ENCODE measurements at places on chromosomes 16 and 17.
A peak's percentile ranks its signal among the peaks of the same experiment; 100 is the strongest.

DNA sequence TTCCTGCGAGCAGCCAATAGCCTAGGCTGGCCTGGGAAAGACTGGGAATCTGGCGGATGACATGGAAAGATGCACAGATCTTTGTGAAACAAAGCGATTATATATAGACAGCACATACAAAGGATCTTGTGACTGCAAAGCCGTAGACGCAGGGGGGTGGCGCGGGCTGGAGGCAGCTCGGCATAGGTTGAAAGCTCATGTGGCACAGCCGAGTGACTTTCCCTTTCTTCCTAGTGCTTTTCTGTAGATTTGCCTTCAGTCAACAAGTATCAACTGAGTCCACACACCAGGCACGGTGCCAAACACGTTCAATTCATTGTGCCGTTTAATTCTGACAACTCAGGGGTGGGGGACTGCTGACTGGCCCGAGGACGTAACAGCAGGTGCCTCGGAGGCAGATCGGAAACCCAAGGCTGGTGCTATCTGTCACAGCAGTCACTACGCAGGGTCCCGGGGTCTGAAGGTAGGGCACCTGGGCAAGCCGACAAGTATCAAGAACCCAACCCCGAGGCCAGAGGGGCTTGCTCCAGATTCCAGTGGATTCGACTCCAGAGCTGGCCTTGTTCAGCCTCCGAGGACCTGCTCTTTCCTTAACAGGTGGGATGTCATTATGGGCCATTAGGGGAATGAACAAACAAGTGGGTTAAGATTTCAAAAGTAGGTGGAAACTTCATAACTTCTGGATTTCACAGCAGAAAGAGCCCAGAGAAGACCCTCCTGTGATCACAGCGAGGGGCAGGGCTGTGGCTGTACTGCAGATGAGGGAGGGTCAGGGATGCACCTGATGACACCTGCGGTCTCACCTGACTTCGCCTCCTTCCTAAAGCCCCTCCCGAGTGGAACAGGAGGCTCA lies 5.9 kb downstream of the PAM16 start:
- peak; percentile 52 for DNase-seq

DNA sequence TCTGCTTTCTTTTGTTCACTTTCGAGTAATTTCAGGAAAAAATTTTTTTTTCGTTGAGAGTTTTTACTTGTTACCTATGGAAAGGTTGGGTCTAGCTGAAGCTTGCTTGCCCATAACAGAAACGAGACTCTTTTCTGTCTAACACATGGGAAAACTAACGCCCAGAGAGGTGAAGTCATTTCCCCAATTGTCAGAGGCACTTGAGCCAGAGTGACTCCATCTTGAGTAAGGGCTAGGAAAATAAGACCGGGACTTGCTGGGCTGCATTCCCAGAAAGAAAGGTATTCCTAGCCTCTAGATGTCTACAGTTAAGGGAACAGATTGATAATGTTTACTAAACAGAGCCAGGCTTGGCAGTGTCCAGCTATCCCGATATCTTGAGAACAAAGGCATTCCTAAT lies 26.8 kb downstream of the PRKCB start:
- no peak for DNase-seq

DNA sequence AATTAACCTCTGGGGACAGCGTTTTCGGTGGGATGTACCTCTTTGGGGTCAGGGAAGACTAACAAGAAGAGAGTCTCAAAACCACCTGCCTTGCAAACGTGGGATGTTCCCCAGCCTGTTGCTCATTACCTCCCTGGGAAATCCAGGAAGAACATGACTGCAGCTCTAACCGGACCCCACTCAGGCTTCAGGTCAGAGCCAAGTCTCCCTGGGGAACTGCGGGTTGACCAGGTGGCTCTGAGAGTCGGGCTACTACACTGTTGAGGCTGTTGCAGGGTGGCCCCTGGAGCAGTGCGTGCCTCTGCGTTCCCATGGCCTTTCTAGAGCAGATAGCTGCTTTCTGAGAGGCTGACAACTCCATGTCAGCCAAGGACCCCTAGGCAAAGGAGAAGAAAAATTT lies 309.1 kb downstream of the FOXL1 start:
- no peak for DNase-seq

DNA sequence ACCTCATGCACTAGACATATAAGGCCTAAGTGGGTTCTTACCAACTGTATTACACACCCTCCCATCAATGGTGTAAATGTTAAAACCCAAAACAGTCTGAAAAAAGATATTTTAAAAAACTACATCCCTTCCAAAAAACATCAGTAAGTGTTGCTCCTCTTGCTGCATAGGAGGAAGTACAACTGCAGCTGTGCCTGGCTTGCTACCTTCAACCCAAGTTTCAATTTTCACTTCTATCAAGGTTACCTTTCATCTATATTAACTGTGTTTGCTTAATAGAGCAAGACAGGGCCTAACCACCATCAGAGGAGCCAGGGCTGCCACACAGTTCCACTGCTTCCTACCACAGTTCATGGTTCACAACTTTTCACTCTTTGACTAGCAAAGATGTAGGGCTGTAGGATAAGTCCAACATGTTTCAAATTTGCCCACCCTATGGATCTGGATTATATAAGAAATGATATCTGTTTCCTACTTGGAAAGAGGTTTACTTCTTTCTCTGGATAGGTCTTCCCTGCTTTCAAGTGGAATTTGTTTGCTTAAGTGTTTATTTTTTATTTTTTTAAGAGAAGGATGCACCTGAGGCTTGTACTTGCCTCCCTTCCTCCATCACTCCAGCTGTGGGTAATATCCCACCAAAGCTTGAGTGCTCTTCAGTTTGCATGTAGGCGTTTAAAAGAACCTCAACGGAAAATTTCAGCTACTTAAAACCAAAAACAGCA lies 56.7 kb downstream of the GRB7 start:
- DNase-seq: no peak

DNA sequence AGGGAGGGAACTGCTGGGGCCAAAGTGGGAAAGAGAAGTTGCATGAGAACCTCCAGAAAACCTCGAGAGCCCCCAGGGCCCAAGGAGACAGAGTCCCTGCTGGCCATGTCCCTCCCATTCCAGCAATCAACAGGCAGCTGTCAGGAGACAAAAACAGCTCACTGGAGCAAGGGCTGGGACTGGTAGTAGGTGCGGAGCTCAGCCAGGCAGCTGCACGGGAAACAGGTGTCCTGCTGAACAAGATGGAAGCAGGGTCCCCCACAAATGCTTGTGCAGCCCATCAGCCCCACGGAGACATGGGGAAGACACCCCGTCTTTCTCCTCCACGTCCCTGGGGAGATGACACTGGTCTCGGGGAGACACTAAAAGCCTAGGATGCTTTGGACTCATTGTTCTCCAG lies 34.5 kb downstream of the SDK2 start:
- no peak for DNase-seq

GRCh38 chr16:54143934-54144571 lies 142.5 kb downstream of the IRX3 start:
- DNase-seq: no peak

DNA sequence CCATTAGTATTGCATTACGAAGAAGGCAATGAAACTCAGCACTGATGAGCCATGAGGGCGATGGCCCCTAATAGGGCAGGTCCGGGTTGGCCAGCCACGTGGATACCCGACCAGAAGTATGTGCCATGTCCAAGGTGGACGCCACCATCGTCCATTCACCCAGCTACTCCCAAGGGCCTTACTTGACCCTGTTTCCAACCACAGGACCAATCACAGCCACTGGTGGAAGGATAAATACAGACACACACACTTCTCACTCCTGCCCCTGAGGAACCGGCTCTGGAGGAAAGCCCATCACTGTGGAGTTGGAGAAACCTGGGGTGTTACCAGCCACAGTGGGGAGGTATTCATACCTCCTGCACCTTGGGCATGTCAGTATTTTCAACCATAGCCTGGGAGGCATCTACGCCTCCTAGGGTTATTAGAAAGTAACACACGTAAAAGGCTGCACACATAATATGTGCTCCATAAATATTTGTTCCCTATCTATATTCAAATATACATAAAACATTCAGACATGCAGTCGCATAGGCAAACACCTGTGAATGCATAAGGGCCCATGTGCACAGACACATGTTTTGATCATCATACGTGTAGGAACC lies 5.4 kb upstream of the ITGA3 start:
- DNase-seq: no peak

GRCh38 chr16:9123871-9124270 lies 32.4 kb downstream of the HAPSTR1 start:
- DNase-seq: no peak

GRCh38 chr16:66523861-66524354 lies 26.0 kb downstream of the TK2 start:
- no peak for DNase-seq

DNA sequence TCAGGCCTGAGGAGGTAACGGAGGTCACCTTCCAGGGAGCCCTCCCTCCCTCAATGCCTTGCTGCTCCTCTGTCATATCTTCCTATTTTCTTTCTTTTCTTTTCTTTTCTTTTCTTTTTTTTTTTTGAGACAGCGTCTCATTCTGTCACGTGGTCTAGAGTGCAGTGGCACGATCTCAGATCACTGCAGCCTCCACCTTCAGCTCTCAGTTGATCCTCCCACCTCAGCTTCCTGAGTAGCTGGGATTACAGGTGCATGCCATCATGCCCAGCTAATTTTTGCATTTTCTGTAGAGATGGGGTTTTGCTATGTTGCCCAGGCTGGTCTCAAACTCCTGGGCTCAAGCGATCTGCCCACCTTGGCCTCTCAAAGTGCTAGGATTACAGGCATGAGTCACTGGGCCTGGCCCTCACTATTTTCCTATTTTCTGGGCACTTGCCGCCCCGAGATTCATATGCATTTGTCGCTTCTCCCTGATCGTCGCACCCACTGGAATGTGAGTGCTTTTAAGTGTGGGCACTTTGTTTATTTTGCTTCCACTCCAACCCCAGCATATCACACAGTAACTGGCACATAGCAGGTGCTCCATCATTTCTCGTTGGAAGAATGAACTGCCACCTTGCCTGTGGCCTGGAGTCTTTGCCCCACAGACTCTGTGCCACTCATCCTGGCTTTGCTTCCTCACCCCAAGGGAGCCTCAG lies 31.7 kb downstream of the CPNE2 start:
- DNase-seq: no peak

- no peak for DNase-seq
Observed at GRCh38 chr16:88088161-88088581, 136.9 kb downstream of the BANP start.

GRCh38 chr17:58501451-58501850 lies 13.0 kb downstream of the MTMR4 start:
- no peak for DNase-seq

GRCh38 chr17:40356990-40357881 lies 7.3 kb downstream of the GJD3 start:
- no peak for DNase-seq

DNA sequence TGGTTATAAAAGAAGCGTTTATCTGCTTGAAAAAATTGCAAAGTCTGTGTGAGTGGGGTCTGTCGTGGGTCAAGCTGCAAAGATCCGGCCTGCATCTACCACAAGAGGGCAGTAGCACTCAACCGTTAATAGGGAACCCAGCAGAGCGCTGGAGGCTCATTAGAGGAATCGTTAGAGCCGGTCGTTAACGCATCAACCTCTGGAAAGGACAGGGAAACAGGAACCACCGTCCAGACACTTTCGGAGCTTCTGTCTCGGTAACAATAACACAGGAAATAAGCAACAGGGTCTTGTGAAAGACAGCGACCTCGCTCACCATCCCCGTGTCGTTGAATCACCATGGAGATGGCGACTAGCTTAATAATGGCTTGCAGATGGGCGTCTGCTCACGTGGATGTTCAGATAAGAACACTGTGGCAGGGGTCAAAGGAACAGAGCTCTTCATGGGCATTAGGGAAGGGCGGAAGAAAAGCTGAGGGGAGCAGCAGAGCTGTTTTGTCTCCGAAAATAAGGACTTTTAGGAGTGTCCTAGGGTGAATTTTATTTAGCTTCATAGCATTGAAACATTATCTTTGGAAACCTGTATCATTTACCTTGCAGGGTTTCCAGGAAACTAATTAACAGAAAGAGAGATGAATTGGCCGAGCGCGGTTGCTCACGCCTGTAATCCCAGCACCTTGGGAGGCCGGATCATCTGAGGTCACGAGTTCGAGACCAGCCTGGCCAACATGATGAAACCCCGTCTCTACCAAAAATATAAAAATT lies 11.9 kb upstream of the NSRP1 start:
- peak; percentile 88 for DNase-seq

DNA sequence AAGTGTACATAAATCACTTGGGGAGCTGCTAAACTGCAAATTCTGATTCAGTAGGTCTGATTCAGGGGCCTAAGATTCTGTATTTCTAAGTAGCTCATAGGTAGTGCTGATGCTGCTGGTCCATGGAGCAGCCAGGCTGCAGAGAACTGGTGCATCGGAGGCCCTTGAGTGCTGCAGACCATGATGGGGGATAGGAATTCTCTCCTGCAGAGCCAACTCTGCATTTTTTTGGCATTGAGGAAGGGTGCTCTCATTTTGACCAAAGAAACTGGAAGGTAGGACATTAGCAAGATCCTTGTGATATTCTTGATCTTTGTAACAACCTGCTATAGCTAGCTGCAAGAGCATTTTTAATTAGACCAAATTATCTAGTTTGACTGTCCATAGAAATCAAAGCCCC lies 4.7 kb downstream of the HOXB2 start:
- DNase-seq: no peak

GRCh38 chr16:14111713-14112538 lies 40.8 kb downstream of the MRTFB start:
- DNase-seq: no peak

GRCh38 chr16:49431040-49431439 lies 57.4 kb downstream of the C16orf78 start:
- DNase-seq: no peak

GRCh38 chr17:70202840-70203239 lies 33.5 kb downstream of the KCNJ2 start:
- no peak for DNase-seq

GRCh38 chr16:75110637-75111513 lies 5.7 kb downstream of the LDHD start:
- DNase-seq: peak; percentile 47

GRCh38 chr16:20740007-20740883 lies 1.4 kb downstream of the THUMPD1 start:
- DNase-seq: peak; percentile 2

- no peak for DNase-seq
Observed at GRCh38 chr17:61232871-61233270, 166.8 kb upstream of the TBX2 start.

GRCh38 chr16:69313469-69313868 lies 2.3 kb downstream of the VPS4A start:
- no peak for DNase-seq

DNA sequence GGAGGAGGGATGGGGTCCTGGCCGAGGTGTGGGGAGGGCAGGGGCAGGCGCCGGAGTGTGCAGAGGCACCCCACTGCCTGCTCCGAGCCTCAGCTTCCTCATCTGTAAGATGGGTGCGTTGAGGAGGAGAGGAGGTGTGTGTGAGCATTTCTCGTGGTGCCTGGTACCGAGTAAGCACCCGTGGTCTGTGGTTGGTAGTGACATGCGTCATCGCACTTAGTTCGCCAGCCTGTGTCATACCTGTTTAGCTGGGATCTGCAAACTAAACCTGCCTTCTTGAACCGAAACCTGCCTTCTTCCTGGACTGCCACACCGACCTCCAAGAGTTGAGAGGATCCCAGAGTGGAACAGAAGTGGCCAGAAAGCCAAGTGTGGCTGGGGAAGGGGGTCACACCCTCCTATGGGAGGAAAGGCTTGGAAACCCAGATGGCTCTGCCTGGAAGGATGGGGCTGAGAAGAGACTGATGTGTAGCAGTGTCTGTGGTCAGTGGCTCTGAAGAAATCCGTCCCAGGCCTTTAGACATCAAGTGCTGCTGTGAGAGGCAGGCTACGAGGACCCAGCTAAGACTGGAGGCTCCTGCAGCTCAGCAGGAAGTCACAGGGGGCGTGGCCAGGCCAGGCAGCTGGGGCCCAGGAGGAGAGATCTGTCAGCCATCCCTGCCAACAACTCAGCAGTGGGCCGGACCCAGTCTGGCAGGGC lies 162.6 kb upstream of the PLCG2 start:
- no peak for DNase-seq

- DNase-seq: no peak
Observed at GRCh38 chr17:67526700-67527099, 149.6 kb downstream of the PITPNC1 start.
